ENCODE measurements at places on chromosomes 3 and 15. TPM values are rescaled to one million over a fixed set of nuclear protein-coding genes. Genes with fewer than 3 reads are reported as not detected.

The PLOD2 gene
- total RNA-seq: 345 TPM

The GOLGA8S gene
- under 0.01 TPM for total RNA-seq

The SLC24A5 gene
- not detected for total RNA-seq

The AMIGO3 gene
- 0.29 TPM for total RNA-seq

Measured in osteoblast (primary cell).